HCT116 (cell line): ENCODE measurements at places on chromosomes 2 and 18. TPM values are rescaled to one million over a fixed set of nuclear protein-coding genes. Genes with fewer than 3 reads are reported as not detected.

MC5R gene
- not detected for total RNA-seq

ABCB11 gene
- 0.12 TPM for total RNA-seq

GRCh38 chr2:230602562-230603230 lies 109.9 kb upstream of the CAB39 start:
- DNase-seq: no peak

GRCh38 chr2:131058920-131059319 lies 34.3 kb downstream of the FAM168B start:
- no peak for DNase-seq

DNA sequence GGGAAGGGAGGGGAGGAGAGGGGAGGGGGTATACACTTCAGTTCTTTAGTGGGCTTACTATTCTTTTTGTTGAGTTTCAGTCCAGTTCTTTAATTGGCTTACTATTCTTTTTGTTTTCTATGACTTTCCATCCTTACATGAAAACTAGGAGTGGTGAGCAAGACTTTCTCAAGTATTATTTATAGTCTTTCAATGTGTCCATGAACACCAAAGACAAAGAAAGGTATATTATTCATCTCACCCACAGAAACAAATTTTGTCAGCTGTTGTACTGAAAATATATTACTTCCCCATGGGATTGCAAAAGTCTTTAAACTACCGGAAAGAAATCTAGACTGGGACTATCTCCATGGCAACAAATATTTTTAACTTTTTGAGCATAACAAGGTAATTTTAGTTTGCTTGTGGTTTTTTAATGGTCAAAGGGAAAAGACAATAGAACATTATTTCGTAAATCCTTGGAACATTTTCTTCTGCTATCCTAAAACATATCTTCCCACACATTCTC lies 17.6 kb downstream of the ADAM17 start:
- no peak for DNase-seq

DNA sequence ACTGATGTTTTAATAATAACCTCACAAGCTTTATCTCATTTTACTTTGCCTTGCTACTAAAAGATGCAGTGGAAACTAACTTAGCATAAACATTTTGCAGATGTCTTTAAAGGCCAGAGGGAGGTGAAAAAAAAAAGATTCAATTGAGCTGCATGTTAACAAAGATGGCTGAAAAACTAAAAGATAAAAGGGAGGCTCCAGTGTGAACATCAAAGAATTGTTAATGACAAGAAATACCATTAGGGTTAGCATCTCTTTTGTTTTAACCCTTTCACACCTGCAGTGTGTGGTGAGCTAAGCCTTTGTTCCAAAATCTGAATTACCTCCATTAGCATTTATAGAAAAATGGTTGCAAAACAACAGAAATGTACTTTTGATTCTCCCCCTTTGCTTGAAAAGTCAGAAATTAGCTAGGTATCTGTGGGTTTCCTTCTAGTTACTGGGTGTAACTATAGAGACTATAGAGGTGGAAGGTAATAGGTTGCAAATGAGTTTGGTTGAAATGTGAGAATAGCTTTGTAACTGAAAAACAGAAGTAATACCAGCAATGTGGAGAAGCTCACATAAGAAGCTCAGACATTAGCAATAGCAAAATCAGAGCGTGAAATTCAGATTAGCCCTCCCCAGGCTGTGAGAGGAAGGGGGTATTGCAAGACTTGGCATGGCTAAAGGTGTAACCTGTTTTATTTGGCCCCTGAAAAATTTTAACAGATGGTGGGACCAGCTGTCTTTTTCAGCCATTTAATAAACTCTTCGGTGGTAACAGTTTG lies 34.8 kb upstream of the SP5 start:
- DNase-seq: no peak

DNA sequence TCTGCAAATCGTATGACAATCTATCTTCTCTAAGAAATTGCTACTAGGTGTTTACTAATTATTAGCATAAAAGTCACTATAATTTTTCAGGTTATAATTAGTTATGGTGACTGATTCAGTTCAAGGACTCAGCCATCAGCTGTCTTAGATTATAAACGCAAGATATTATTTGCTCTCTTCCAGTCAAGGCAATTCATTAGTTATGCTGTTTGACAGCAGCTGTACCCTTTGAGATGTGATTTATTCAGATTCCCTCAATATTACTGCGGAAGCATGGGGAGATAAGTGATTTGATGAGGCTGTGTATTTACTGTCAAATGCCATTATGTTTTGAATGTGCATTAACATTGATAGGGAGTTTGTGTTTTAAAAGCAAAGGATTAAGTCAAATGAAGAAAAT lies 558.9 kb upstream of the FSIP2 start:
- DNase-seq: no peak

- no peak for DNase-seq
Measured at GRCh38 chr18:55405893-55406406, 182.0 kb downstream of the TCF4 start.

- DNase-seq: no peak
Measured at GRCh38 chr18:37985126-37985525, 419.5 kb upstream of the CELF4 start.

DNA sequence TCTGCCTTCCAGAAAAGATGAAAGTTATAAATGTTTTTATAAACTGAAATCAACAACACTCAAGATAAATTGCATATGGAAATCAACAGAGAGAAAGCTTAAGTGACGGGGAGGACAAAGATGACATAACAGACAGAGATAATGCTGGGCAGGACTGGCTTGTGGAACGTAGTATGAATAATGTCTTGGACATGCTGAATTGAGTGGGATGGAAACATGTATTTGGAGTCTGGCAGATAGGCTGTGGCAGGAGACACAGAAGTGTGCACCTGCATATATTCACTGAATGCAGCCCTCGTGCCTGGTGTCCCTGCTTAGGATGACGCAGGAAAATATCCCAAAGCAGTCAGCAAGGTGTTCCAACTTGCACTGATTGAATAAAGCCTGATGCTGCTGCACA lies 318.2 kb downstream of the CBLN2 start:
- DNase-seq: no peak
